Stimulated activated CD8-positive, alpha-beta memory T cell treated with anti-CD3 and anti-CD28 coated beads, Interleukin-2, amount 100 ng/mL, for 1 hour (primary cell): ENCODE measurements at places on chromosomes 4 and X.

DNA sequence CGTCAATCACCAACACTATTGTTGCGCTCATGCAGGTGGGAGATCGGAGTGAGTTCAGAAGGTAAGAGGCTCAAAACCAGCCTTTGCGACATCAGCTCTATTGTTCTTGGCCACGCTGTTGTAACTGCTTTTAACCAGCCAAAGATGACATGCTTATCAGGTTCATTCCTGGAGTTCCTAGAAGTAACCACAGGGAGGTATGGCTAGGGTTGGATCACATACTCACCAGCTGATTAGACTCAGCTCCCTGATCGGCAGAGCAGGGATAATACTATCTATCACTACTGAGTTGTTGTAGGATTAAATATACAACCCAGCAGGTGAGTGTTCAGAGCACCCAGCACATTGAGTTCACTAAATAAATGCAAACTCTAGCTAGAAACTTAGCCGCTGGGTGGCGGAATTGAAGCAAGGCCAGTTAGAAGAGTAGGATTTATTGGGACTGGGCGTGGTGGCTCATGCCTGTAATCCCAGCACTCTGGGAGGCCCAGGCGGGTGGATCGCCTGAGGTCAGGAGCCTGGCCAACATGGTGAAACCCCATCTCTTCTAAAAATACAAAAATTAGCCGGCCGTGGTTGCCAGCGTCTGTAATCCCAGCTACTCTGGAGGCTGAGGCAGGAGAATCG, 12.4 kb downstream of the SLC34A2 start:
- DNase-seq = no peak

DNA sequence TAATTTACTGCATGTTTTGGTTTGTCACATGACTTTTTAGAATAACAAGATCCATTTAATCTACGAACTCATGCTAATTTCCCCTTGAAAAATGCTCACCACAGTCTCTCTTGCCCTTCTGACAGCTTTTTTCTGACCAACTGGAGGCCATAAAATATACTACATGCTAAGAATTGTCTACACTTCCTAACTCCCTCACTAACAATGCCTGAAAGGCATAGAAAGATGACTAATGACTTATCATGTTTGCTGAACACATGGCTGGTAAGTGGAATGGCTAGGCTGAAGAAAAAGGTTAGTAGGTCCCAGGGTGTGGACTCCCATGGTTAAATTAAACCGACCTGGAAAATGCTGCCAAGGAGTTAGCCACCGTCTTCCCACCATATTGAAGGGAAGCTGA, 309.9 kb downstream of the SPOCK3 start:
- no peak for DNase-seq

- no peak for DNase-seq
Measured at GRCh38 chr4:132770776-132771175, 378.3 kb upstream of the PCDH10 start.

- no peak for DNase-seq
Measured at GRCh38 chr4:128221586-128221985, 66.0 kb downstream of the PGRMC2 start.

DNA sequence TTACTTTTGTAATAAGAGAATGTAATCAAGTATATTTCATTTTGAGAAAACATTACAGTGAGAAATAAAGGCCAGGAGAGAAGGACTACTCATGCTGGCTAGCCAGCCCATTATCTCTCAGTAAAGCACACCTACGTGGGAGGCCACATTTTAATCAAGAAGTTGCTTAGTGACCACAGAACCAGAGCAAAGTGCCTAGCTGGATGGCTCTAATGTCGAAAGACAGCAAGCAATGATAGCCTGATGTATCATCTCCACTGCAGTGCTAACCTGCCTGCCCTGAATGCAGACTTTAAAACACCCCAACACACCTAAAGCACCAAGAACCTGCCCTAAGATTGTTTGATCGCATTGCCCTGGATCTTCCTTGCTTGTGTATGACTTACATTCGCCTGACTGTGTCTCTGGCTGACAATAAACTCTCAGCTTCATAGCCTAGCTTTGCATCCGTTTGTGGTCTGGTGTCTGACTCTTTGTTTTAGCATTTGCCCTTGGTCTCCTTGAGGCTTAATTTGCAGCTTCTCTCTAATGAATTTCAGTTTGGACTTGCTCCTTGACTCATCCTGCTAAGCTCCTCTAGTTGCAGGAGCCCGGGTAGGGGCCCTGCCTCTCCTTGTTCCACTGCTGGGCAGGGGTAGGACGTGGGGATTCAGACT, 31.4 kb upstream of the SOWAHD start:
- DNase-seq = no peak

DNA sequence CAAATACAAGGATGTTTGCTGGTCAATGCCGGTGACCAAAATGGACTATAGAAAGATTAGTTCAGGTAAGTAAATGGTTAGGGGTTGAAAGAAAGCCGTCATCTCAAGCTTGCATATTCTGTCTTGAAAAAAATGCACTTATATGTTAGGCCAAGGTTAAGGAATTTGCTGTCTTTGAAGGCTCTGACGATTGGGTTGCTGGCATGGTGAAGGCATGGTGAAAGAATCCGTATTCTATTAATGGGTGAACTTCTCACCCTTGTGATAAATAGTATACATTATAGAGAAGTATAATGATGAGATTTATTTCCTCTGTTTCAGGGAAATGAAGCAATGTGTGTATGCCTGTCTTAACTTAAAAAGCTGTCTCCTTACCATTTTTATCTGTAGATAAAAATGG, 132.6 kb downstream of the ADGRL3 start:
- DNase-seq = no peak
